ENCODE measurements at places on chromosomes 1 and 21. TPM values are rescaled to one million over a fixed set of nuclear protein-coding genes. Genes with fewer than 3 reads are reported as not detected.

DNA sequence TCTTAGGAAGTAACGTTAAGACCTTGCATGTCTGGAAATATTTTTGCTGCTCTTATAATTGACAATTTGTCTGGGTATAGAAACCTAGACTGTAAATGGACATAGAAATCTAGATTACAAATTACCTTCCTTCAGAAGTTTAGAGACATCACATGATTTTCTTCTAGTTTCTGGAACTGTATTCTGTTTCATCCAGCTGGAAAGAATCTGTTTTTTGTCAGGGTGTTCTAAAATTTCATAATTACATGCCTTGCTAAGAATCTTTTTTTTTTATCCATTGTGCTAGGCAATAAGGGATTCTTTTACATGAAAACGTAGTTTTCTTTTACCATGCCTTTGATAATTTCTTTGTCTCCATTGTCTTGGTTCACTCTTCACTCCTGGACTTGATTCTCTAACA lies 20.7 kb upstream of the S100A7 start:
- no peak for DNase-seq

- DNase-seq: no peak
Measured at GRCh38 chr21:43696214-43696613, 22.7 kb upstream of the PDXK start.

Gene UBL4B
- total RNA-seq: not detected

Gene SLFNL1
- total RNA-seq: 0.24 TPM

GRCh38 chr1:7915826-7916500 lies 24.7 kb downstream of the TNFRSF9 start:
- DNase-seq: no peak

DNA sequence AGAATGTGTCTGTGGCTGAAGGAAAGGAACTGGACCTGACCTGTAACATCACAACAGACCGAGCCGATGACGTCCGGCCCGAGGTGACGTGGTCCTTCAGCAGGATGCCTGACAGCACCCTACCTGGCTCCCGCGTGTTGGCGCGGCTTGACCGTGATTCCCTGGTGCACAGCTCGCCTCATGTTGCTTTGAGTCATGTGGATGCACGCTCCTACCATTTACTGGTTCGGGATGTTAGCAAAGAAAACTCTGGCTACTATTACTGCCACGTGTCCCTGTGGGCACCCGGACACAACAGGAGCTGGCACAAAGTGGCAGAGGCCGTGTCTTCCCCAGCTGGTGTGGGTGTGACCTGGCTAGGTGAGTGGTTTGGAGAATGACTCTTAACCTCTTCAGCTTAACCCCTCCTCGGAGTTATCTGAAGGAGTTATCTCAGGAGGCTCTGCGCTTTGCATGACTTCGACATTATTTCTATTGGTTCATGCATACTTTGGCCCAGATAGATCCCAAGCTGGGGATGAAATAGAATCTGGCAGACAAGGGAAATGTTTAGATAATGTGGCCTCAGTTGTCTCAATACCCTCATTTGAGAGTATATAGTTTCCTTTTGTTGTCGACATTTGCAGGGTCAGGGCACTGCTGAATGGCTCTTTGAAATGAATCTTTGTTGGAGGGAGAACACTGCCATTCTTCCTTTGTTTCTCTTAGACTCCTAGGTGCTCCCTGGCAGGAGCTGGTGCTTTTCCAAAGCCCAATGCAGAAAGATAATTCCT lies 39.7 kb downstream of the PTGFRN start:
- no peak for DNase-seq

Gene ECM1
- total RNA-seq: 1.0 TPM

Gene NPPA
- not detected for total RNA-seq

Gene MAN1C1
- 0.19 TPM for total RNA-seq

DNA sequence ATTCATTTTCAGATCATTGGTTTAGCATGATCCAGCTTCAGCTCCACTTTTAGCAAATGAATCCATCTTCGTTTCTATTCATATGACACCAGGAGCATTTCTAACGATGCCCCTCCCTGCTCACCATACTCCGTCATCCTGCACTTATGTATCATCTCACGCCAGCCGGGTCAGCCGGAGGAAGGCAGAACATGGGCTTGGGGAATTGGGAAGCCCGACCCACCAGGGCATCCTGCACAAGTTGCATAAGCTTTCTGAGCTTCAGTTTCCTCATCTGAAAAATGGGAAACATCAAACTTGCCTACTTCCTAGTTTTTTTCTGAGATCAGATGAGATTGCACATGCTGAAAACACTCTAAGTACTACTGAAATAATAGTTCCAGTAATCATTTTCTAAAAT lies 194.7 kb downstream of the AK5 start:
- DNase-seq: no peak

Gene AKNAD1
- total RNA-seq: not detected

DNA sequence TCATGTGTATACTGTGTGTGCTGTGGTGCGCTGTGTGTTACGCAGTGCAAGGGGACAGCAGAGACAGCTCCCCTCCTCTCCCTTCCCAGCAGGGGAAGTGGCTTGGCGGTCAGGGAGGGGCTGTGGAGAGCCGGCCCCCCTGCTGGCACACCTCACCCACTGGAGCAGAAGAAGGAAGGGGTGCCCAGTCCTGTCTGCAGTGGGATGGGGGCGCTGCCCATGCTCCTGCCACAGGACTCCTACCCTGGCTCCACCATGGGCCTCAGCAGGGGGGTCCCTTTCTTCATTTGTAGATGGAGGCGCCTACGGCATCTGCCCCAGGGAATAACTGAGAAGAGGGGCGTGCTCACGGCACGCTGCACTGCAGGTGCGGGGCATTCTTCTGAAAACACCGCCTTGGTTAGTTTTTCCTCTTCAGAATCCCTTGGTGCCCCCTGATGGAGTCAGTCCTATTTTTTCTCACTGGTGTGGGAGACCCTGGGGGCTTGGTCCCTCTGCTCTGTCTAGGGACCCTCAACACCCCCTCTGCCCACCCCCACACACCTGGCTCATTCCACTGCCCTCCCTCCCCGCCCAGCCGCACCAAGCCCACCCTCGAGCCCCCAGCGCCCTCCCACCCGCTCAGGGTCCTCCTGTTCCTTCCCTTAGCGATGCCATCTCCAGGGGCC lies 13.8 kb upstream of the LDLRAP1 start:
- no peak for DNase-seq

Gene TMEM269
- total RNA-seq: 0.13 TPM

Gene ATAD3C
- 1.1 TPM for total RNA-seq

GRCh38 chr1:67831850-67832513 lies 1.3 kb downstream of the GNG12 start:
- DNase-seq: no peak

Data from GM12878 (cell line).